ENCODE measurements at places on chromosomes 11 and 22. TPM values are rescaled to one million over a fixed set of nuclear protein-coding genes. Genes with fewer than 3 reads are reported as not detected.

SYCE3 gene
- not detected for total RNA-seq

KIAA1671 gene
- 3.9 TPM for total RNA-seq

CPT1B gene
- 1.7 TPM for total RNA-seq

C11orf21 gene
- not detected for total RNA-seq

ZBTB3 gene
- 14.5 TPM for total RNA-seq

OR4D5 gene
- total RNA-seq: not detected

KCTD17 gene
- 30.5 TPM for total RNA-seq

INPP5J gene
- 0.11 TPM for total RNA-seq

MYEOV gene
- 0.62 TPM for total RNA-seq

C11orf86 gene
- not detected for total RNA-seq

MB gene
- total RNA-seq: not detected

PHLDA2 gene
- total RNA-seq: 7.6 TPM

SCT gene
- not detected for total RNA-seq

All from uterine smooth muscle cell (primary cell).